T-cell (primary cell): ENCODE measurements at places on chromosomes 13 and 19. TPM values are rescaled to one million over a fixed set of nuclear protein-coding genes. Genes with fewer than 3 reads are reported as not detected.

The COL5A3 gene
- 2.2 TPM for total RNA-seq

The DHDH gene
- total RNA-seq: 1.2 TPM

The TSPAN16 gene
- not detected for total RNA-seq

The GGN gene
- total RNA-seq: 0.18 TPM

The DENND1C gene
- total RNA-seq: 114 TPM

The ITM2B gene
- 535 TPM for total RNA-seq

The THOP1 gene
- total RNA-seq: 44.4 TPM

The CD209 gene
- not detected for total RNA-seq

The FXYD3 gene
- total RNA-seq: not detected

The LRRC63 gene
- 0.82 TPM for total RNA-seq

The RHPN2 gene
- total RNA-seq: 0.33 TPM

The NLRP11 gene
- total RNA-seq: not detected

The CGB2 gene
- total RNA-seq: not detected

The OR10H1 gene
- total RNA-seq: not detected

The SYCN gene
- total RNA-seq: not detected

The RASIP1 gene
- 0.65 TPM for total RNA-seq

The SOX1 gene
- not detected for total RNA-seq

The CEACAM1 gene
- 10.8 TPM for total RNA-seq

The CYP4F12 gene
- 0.48 TPM for total RNA-seq

The KLK15 gene
- total RNA-seq: not detected

The PSG6 gene
- not detected for total RNA-seq

The FAM216B gene
- total RNA-seq: not detected

The HS6ST3 gene
- total RNA-seq: not detected

The ACP7 gene
- not detected for total RNA-seq

The CYP2A7 gene
- total RNA-seq: not detected

The ANKRD24 gene
- total RNA-seq: 2.2 TPM

The CCDC169 gene
- not detected for total RNA-seq
